Upper lobe of left lung (tissue), 6 donors: ENCODE measurements at places on chromosomes 2 and 18.

GRCh38 chr2:60025496-60025895 is 528.0 kb downstream of the BCL11A start:
- no peak for DNase-seq

GRCh38 chr2:16478434-16479210 is 187.0 kb downstream of the CYRIA start:
- no peak for DNase-seq

- no peak for DNase-seq
Measured at GRCh38 chr2:63993871-63994270, 25.4 kb downstream of the VPS54 start.

DNA sequence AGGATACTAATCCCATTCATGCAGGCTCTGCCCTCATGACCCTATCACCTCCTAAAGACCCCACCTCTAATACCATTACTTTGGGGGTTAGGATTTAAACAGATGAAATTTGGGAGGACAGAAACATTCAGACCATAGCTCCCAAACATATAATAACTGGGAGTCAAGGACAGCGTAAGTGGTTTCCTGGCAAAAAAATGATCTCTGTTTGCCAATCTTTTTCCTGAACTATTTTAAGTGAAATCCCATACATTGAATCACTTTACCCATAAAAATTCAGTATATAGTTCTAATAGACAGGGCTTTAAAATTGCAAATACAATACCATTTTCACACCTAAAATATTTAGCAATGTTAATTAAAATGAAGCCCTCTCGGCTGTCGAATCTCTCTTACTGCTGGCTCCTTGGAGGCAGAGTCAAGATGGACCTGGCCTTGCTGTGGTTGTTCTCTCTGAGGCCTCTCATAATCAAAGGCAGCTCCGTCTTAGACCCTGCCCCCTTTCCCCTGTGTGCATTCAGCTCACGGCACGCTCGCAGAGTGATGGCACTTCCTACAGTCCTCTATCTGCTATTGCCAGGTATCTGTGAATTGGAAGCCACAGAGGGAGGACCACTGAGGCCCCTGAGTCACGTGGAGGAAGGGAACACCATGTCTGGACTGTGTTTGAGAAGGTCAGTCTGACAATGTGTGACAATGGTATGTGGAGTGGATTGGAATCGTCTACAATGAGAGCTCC is 132.3 kb downstream of the UXS1 start:
- no peak for DNase-seq

GRCh38 chr2:191217580-191217979 is 27.6 kb upstream of the MYO1B start:
- DNase-seq = no peak
